Fibroblast of skin of left quadriceps (primary cell): ENCODE measurements at places on chromosomes 12 and 14.
A peak's percentile ranks its signal among the peaks of the same experiment; 100 is the strongest.

- no peak for DNase-seq
Measured at GRCh38 chr12:123839826-123840225, 77.7 kb downstream of the DNAH10 start.

GRCh38 chr14:52043690-52044089 is 25.2 kb downstream of the NID2 start:
- no peak for DNase-seq

DNA sequence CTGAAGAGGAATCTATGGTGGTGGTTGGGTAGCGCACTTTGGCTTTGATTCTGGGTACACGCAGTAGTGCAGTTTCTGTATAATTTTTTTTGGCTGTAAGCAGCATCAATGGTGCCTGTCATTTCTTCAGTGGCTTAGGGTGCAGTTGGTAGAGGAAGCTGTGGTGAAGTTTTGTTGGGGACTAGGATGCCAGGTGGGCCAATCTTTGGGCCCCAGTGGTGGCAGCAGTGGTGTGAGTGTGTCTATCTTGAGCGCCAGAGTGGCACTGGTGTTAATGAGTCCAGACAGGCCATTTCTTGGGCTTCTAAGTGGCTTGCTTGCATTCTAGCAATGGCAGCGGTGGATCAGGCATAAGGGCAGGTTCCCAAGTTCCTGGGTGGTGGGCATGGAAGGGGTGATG is 33.8 kb upstream of the CCND2 start:
- no peak for DNase-seq

- DNase-seq: peak; percentile 17
Measured at GRCh38 chr12:77796775-77797174, 33.9 kb upstream of the NAV3 start.

DNA sequence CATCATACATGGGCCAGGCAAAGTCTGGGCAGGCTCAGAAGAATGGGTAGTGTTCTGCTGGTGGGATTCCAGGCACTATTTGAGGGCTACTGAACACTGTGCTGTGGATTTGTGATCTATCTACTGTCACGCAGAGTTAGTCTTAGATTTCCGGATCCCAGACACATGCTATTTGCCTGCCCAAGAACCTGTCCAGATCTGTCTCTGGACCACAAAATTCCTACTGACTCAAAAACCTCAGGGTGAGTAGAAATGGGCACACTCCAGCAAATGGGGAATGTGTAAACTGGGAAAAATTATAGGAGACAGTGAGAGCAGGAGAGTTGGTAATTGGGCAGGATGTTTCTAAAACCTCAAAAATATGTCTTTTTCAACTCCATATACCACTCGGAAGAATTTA is 129.9 kb downstream of the GALC start:
- DNase-seq: no peak

GRCh38 chr14:73567951-73568885 is 795 bp upstream of the ACOT2 start:
- no peak for DNase-seq

DNA sequence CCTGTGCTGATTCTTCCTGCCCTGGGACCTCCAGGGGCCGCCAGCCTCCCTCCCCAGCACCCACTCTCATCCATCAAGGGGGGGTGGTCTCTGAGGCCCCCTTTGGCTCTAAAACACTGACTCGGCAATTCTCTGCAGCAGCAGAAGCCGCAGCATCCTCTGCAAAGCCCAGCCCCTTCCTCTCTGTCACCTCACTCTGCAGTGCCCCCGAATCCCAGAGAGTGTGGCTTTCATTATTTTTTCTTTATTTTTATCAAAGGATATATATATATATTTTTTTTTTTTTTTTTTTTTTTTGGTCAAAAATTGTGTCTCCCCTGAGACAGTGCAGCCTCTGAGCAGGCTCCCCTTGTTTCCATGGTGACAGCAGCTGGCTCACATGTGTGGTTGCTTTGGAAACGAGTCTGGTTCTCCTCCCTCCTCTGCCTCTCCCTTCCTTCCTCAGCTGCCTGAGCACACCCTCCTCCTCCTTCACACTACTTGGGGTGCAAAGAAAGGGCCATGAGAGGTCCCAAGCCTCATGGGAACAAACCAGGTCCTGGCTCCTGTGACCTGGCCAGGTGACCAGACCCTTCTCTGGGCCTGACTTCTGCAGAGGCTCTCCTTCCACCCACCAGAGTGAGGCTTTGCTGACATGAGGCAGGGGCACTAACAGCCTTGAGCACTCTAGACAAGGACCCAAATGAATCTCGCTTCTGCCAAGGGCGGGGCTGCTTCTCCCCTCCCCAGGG is 100.5 kb downstream of the LRRC74A start:
- peak; percentile 63 for DNase-seq

- DNase-seq: no peak
Measured at GRCh38 chr12:52436000-52436827, 2.0 kb upstream of the KRT75 start.

DNA sequence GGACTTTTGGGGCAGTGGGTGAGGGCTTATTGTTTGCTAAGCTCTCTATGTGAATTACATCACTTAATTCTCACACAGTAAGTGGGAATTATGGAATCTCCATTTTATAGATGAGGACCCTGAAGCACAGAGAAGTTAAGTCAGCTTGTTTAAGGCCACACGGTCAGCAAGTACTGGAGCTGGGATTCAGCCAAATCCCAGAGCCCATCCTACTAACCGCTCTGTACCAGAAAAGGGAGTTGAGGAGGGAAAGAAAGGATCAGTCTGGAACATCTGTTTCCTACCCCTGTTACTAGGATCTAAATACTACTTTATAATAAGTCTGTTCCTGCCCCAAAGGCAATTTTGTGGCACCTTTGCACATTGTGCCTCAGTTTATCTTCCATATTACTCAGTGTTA is 42.6 kb downstream of the PPFIBP1 start:
- no peak for DNase-seq

DNA sequence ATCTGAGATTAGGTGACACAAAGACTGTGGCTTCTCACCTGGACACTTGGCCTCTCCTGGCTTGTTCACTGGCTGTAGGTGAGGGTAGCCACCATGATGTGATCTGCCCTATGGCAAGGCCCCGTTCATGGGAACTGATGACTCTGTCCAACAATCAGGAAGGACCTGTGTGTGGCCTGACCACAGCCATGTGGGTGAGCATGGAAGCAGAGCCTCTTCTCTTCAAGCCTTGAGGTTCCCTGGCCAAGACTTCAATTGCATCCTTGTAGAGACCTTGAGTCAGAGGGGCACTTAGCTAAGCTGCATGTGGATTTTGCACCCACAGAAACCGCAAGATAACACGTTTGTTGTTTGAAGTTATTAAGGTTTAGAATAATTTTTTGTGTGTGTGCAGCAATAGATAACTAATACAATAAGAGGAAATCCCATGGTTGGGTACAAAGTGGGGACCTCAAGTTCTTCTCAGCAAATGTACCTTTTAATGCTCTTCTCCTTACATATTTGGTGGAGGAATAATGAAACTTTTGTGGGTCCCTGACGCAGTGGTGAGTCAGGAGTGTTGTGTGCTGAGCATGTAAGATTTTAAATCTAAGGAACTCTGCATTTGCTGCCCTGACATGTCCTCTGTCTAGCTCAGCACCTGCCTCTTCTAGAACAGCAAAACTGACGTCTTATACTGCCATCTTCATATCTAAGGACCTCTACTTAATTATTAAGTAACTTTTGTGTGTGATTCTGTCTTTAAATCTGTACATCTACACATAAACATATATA is 27.5 kb upstream of the PLEKHG7 start:
- no peak for DNase-seq

GRCh38 chr14:33454707-33455106 is 496.2 kb downstream of the EGLN3 start:
- DNase-seq: no peak

DNA sequence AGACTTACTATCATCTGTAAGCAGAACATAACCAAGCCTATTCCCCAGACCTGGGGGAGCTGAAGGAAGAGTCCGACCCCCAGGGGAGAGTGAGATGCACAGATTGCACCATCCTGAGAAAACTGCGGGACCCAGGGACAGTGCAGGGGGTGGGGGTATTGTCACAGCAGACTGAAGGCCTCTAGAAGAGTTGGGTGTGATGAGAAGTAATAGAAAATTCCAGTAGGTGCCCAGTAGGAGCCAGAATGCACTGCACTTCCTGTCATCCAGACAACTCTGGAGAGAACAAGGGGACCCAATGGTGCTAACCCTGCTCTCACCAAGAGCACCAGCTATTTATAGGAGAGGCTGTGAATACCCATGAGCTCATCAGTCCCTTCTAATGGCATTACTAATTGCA is 190.1 kb downstream of the BCL11B start:
- no peak for DNase-seq

GRCh38 chr14:53152887-53153701 is at the start of gene DDHD1:
DDHD1 (minus strand) TSS chr14:53153323; CDS start chr14:53153098, 225 bp downstream.
- peak; percentile 30 for DNase-seq

DNA sequence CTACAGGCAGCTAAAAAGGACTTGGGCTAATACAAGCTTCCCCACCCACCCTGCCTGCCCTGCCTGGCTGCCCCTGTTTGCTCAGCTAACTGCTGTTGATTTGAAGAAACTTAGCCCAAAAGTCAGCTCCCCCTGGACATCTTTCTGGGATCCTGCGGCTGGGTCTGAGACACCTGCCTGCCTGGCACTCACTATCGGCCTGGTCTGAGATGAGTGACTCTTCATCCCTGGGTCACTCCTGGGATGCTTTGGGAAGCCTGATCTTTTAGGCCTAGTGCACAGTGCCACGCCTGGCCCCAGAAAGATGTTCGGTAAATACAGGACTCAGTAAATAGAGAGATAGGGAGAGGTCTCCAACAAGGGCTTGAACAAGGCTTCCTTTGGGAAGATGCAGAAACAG is 211.3 kb upstream of the DIO3 start:
- DNase-seq: no peak

DNA sequence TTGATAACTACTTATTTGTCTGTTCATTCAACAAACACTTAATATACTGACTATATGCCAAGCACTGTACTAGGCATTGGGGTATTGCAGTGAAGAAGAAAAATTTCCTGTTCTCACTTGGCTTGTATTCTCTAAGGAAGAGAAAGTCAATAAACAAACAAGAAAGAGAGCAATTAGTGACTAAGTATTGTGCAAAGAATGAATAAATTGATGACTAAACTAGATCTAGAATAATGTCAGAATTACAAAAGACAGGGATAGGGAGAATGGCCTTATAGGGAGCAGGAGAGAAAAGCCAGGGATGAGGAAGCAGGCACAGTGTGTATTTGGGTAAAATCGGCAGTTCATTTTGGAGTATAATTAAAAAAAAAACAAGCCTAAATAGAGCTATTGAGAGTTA is 4.2 kb upstream of the LIN7A start:
- DNase-seq: no peak

DNA sequence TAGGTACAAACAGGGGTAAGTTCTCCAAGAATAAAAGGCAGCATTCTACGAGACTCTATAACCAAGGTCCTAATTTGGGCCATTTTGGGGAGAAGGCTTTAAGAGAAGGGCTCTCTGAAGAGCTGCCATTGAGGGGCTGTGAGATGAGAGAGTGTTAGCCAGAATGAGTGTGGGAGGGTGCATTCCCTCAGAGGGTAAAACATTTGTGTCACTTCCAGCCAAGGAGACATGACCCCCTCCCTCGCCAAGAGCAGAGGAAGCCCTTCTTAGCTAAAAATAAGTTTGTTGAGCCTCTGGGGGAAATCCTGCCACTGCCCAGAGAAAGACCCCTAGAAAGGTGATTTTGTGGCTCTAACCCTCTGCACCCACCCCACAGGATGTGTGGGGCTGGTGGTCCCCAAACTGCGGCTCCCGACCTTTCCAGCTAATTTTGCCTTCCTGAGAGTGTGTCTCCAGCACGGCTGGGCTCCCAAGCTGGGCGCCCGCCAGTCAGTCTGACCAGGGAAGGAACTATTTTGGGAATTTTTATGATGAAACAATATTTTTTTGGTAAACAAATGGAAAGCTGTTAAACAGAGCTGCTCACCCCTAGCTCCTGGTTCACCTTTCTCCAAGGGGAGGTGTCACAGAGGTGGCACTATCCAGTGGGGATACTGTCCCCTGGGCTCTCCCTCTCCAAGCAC is 65.9 kb upstream of the JDP2 start:
- DNase-seq: no peak
